ENCODE measurements at places on chromosomes 16 and 17. TPM values are rescaled to one million over a fixed set of nuclear protein-coding genes. Genes with fewer than 3 reads are reported as not detected.

The WNT9B gene
- total RNA-seq, result 0.21 TPM

The GPR179 gene
- total RNA-seq, result 0.68 TPM

The QRICH2 gene
- total RNA-seq, result 2.8 TPM

The DNAAF1 gene
- total RNA-seq, result 0.78 TPM

The CORO6 gene
- total RNA-seq, result 0.65 TPM

The MAP2K6 gene
- total RNA-seq, result 24.4 TPM

Data from motor neuron (in vitro differentiated cells).